ENCODE measurements at places on chromosomes 3 and 15.
A peak's percentile ranks its signal among the peaks of the same experiment; 100 is the strongest.

DNA sequence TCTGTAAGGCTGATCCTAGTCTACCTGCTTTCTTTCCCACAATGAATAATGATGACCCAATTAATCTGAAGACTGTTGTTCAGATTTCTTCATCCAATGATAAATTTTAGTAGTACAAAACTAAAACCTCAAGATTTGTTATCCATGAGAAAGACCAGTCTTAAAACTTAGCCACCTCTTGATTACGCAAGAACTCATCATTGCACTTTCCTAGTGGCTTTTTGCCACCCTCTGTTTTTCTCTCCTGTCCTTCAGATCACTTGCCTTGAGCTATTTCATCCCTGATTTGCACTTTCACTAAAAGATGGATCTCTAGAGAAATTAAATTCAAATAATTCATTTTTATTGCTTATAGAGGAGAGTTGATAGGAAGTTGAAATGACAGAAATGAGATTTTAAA, 142.7 kb upstream of the RBMS3 start:
- no peak for DNase-seq

DNA sequence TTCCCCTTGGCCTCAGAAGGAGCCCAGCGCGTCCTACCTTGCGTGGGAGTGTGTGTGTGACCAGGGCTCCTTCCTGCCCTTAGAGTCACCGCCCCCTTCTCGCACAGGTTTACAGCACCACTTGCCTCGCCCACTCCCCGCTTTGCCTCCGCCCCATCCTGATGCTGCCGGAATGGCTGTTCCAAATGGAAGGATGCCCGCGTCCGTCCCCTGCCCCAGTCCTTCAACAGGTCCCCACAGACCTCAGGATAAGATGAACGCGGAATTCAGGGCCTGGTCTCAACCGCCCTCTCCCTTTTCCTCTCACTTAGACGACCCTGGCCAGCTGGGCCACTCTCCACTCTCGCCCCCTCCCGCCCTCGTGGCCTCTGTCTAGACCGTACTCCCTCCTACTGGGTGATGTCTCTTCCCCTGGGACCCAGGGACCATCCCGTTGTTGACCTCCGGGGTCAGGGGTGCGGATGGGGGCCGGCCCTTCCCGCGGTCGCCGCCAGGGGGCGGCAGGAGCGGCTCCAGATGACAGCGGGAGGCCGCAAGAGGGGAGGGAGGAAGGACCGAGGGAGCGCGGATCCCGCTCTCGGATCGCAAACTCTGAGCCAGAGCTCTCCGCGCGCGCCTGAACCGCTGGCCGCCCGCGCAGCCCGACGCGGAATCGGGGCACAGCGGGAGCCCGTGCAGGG, at the start of gene THSD4:
TSS of gene THSD4 (plus strand) at position 585 of the 680 bp plus-strand sequence.
- peak; percentile 72 for DNase-seq

- no peak for DNase-seq
Observed at GRCh38 chr3:5013021-5013906, 34.0 kb downstream of the BHLHE40 start.

DNA sequence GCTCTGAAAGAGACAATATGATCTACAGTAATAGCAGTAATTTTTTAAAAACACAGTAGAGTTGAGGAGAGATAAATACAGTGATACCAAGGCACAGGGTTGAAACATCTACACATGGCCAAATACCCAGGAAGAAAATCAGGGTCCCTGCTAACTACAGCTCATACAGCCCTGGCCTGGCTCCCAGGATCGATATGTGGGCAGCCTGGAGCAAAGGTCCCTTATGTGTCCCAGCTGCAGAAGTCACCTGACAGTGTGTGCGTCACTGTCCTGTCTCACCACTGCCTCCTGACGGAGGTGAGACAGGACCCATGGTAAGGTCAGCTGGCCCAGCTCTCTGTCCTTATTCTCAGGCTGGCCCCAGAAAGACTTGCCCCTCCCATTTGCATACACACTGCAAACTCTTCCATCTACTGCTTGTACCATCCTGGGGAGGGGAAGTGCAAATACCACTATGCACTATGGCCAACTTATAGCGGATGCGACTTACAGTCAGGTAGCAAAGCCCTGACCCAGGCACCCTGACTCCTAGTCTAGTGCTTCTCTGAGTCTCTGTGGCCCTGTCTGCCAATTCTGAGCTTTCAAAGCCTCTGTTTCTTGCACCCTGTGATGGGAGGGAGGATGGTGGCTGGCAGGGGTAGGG, 22.0 kb upstream of the BCL2L10 start:
- no peak for DNase-seq

GRCh38 chr3:66413151-66413751, 87.6 kb downstream of the LRIG1 start:
- DNase-seq, result no peak

DNA sequence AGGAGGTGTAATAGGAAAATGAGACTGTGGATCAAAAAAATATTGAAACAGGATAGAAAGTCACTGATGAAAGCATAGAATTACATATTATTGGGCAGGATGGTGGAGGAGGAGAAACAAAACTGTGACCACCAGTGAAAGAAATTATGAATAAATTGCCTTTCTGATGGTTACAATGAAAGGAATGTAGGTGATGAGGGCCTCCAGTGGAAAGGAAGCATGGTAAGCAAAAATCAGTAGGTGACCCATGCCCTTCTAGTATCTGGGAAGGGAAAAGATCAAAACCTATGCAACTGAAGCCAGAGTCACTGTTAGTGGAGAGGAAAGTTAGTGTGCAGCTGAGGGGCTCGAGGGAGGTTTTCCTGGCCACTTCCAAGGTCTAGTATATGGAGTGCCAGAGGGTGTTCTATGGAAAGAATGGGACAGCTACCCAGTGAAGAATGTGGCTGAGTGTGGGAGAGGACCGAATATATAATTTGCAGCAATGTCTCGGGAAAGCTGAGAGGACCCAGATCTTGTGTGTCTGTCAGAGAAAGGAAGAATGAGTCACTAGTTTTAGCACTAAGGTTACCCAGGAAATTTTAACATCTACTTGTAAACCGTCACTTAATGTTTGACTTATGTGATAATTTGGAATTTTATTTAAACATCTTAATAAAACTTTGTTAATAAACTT, 146.2 kb downstream of the NFKBIZ start:
- DNase-seq, result no peak

GRCh38 chr3:79994397-79994796, 226.6 kb upstream of the ROBO1 start:
- no peak for DNase-seq

DNA sequence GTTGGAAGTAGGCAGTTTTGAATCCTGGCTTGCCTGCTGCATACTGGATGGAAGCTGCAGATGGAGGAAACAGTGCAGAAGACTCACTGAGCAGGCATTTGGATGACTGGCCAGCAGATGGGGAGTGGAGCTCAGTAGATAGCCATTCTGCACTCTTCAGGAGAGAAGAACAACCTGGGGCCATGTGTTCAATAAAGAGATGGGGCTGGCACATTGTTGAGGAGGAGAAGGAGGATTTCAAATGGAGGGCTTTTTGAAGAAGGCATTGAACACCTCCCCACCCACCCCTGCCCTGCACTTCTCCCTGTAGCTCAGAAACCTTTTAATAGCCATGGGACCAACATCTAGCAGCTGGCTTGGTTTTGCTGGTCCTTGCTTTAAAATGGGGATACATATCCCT, 109.8 kb downstream of the CACNA1D start:
- DNase-seq, result no peak

GRCh38 chr3:126101521-126101982, 17.6 kb upstream of the SLC41A3 start:
- peak; percentile 18 for DNase-seq

GRCh38 chr3:120148187-120148949, 54.1 kb upstream of the GSK3B start:
- no peak for DNase-seq

DNA sequence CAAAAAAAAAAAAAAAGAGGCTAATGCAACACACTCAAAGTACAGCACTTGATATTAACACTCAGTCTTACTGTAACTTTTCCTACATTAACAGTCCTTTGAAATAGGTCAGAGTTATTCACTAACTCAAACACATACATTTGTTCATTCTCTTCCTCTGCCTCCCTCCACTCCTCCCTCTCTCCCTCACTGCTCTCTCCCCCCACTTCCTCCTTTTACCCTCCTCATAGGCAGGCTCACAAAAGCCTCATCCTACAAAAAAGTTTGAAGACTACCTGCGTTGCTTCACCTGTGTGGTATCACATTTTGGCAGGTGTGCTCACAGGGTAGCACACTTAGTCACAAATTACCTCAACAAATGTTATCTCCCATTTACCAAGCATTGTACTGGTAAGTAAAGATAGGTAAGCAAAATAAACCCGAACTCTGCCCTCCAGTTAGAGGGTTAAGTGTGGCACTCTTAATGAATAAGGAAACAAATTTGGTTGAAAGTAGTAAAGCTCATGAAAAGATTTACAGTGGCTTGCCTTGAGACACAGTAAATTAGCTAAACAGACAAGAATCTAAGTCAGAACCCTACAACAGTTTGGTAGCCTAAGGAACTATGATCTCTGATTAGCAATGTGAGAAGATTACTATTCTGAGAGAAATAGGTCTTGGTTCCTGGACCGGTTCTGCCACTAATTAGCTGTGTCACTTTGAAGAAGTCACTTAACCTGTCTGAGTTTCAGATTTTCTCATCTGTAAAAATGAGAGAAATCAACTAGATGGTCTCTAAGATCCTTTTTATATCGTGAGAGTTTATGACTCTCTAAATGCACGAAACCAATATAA, 151.0 kb upstream of the MLF1 start:
- no peak for DNase-seq

DNA sequence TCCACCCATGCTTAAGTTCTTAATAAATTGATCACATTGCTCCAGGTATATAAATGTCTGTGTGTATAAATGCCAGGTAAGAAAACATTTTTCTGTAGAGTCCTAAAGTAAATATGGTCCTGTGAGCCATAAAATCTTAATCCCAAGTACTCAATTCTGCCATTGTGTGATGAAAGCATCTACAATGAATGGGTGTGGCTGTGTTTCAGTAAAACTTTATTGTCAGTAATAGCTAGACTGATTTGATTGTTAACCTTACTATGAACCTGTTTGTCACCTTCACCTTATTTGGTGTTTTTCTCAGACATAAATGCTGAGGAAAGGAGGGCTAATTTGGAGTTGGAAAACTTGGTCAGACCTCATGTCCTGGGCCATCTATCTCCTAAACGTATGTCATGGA, 683.5 kb upstream of the GRM7 start:
- no peak for DNase-seq
